Ascending aorta (tissue), 2 donors: ENCODE measurements at places on chromosomes 4 and X.

GRCh38 chrX:50114113-50114512, 86.7 kb downstream of the AKAP4 start:
- no peak for DNase-seq

DNA sequence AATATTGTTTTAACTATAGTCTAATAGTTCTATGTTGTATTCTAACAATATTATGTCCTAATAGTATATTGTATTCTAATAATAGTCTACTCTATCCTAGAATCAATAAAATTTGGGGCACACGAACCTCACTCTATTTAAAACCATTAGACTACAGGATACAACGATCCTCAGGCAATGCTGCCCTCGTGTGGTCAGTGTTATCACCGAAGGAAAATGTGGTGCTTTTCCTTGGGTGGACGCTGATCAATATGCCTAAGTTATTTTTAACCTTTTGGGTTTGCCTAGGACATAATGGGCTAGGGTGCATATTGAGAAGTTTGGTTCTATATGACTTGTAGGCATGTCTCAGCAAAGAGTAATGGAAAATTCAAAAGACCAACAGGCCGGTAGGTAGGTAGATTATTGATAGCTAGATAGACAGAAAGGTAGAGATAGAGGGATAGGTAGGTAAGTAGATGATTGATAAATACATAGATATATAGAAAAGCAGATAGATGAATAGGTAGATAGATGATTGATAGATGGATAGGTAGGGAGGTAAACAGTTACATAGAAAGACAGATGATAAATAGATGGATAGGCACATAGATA, 75.1 kb downstream of the PRKX start:
- DNase-seq, result no peak

- no peak for DNase-seq
Measured at GRCh38 chr4:17092736-17093437, 194.4 kb upstream of the LDB2 start.

DNA sequence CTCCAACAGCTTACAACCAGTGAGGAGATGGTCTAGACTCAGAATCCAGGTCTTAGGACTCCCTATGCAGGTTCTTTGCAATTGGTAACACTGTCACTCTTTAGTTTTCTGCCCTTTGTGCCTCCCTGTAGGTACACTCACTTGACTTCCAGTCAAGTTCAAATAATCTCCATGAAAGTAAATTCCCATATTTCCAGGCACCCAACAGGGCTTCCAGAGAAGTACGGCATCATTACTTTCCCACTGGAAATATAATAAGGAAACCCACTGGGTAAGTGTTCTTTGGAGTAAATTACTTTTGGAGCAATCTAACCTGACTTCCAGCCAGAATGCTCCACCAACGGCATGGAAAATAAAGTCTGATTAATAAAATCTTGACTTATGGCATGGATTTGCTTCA, 338.9 kb downstream of the HNRNPD start:
- no peak for DNase-seq
